ENCODE measurements at places on chromosomes 7 and 10.

GRCh38 chr10:60878224-60878623 lies 65.8 kb downstream of the RHOBTB1 start:
- DNase-seq, result no peak

DNA sequence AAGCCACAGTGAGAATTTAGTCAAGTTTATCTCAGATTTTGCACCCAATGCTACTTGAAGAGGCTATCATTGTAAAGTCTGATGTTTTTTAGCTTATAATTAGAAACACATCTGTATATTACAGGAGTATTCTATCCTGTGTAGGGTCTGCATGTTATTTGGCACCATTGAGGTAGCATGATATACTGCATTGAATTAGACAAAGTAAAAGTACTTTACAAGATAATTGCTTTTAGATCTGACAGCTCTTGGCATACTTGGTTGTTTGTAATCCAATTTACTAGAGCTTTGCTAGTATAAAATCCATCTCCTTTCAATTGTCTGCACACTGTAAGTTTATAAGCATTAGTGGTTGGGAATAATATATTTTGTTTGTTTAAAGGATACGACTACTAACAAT lies 714.3 kb downstream of the ANKRD7 start:
- no peak for DNase-seq

DNA sequence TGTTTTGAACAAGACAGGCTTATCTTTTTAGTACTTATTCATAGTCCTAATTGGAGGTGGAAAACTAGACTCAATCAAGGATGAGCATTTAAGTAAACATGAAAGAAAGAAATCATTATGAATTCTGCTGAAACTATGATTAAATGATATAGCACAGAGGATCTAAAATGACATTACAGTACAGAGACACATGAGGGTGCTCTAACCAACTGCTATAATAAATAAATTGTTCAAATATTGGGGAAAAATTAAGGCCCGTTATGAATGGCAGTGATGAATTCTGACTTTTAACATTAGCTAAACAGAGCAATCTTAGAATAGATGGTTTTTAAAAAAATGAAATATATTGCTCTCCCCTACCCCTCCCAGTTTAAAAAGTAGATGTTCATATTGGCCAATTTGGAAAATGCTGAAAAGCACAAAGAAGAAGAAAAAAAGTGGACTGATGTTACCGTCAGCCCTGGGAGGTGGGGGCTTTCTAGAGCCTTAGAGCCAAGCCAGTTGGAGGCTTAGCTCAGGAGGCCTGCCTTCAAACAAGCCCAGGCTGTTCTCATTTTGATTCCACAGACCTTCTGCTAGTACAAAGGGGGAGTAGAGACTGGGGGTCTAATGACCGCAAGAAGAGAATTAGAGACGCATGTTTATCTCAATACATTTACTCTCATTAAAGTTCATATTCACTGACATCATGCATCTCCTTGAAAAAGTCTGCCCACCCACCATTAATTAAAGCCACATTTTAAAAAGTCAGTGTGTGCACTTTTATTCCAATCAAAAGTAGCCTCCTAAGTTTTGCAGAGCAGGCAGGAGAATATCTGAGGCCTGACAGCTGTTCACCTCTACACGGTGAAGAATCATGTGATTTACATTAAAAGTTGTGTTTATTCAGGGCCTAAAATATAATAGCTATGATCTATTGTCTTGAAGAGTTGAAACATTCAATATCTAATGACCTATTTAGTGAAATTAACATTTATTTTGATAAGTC lies 10.0 kb downstream of the WNT2 start:
- DNase-seq, result no peak

GRCh38 chr7:87316097-87316700 lies 29.3 kb upstream of the CROT start:
- DNase-seq, result no peak

DNA sequence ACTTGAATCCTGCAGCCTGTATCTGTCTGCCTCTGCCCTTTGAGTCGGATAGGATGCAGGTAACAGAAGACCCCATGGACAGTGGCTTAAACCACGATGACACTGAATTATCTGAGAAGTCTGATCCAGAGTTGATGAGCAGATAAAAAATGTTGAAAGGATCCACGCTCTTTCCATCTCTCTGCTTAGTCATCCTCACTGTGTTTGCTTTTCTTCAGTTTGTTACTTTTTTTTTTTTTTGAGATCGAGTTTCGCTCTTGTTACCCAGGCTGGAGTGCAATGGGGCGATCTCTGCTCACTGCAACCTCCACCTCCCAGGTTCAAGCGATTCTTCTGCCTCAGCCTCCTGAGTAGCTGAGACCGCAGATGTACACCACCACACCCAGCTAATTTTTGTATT lies 36.9 kb upstream of the GOLGA7B start:
- no peak for DNase-seq

GRCh38 chr10:78623578-78624215 lies 445.1 kb upstream of the ZMIZ1 start:
- peak; percentile 87 for DNase-seq

DNA sequence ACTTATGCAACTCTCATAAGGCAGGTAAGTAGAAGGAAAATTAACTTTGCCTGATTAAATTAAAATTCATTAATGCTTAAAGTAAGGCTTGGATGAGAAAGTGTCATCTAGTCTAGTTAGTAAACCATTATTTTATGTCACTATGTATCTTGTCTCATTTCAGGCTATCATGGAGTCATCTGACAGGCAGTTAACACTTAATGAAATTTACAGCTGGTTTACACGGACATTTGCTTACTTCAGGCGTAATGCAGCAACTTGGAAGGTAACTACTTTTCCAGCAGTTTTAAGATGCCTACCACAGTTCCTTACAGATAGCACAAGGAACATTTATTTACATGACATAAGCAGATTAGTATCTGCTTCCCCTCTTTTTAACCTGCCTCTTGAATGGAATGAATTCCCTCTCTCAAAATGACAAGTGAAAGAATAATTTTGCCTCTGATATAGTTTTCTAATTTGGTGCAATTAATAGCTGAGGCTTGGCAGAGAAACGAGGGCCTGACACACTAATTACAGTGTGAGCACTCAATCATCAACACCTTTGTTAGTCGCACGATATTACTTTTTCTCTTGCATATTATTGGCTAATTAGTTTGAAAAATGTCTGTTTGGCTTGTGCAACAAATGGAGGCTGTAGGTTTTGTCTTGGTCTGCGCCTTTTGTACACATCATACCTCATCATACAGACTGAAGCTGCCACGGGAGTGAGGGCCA lies 245.0 kb downstream of the FOXP2 start:
- no peak for DNase-seq

Data from RPMI7951 (cell line).